Activated B cell treated with CpG ODN at 0.5 μM for 24 hours (primary cell): ENCODE measurements at places on chromosomes 13 and 19.
A peak's percentile ranks its signal among the peaks of the same experiment; 100 is the strongest.

DNA sequence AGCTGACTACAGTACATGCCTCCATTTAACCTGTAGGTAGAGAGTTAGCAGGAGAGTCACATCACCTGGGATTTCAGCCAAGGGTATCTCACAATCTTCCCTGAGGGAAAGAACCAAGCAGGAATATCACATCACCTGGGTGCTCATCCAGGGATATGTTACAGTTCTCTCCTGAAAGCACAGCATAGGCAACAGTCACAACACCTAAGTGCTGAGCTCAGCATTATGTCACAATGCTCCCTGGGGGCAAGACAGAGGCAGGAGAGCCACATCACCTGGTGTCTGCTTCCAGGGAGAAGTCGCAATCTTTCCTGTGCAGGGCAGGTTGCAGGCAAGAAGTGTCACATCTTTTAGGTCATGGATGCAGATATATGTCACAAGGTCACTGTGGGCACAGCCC lies 9.4 kb upstream of the ZNF91 start:
- no peak for DNase-seq

GRCh38 chr13:95385798-95386197 lies 84.5 kb upstream of the ABCC4 start:
- DNase-seq: no peak

DNA sequence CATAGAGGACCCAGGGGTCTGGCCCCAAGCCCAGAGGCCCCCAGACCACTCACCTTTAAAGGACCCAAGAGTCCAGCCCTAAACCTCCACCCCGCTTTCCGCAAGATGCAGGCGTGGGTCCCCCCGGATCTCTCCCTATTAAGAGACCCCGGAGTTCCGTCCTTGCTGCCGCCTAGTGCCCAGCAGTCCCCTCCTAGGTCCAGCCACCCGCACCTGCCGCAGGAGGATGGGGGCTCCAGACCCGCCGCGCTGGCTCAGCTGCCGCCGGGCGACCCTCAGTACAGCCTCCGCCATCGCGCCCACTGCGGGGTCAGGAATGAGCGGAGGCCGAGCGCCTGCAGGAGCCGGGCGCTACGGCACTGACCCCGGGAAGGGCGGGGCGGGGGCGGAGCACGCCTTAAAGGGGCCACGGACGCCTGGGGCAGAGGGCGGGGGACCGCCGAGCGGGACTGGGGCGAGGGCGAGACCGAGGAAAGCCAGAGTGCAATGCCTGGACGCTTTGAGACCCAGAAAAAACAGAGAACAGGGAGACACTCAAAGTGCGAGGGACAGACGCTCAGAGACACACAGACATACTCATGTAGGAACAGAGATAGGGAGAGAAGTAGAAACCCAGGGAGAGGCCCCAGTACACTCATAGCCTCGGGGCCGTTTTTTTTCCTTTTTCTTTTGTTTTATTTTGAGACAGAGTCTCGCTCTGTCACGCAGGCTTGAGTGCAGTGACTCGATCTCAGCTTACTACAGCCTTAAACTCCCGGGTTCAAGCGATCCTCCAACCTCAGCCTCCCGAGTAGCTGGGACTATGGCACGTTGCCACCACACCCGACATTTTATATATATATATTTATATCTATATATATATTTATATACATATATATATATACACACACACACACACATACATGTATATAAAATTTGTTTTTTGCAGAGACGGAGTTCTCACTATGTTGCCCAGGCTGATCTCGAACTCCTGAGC lies at the start of gene ETHE1:
TSS of gene ETHE1 (minus strand) at position 318 of the 976 bp plus-strand sequence. CDS start at position 294, 24 bp downstream.
- DNase-seq: peak; percentile 76

DNA sequence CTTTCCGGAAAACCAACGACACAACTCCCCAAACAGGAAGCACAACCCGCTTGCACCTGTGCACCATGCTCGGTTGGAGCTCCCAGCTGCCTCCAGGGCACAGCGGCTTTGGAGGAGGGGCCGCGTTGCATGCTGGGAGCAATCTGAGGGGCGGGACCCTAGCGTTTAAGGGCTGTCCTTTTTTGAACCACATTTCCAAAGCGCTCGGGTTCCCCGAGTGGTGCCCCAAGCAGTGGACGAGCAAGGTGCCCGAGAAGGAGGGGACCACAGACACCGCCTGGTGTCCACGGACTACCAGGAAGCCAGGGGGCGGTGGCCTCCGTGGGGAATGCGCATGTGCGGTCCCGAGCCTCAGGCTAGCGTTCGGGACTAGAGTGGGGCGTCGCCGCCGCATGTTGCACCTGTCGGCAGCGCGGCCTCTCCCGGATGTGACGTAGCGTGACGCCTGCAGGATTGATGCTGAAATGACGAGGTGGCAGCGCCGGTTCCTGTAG lies 11.9 kb upstream of the ZNF57 start:
- peak; percentile 42 for DNase-seq

DNA sequence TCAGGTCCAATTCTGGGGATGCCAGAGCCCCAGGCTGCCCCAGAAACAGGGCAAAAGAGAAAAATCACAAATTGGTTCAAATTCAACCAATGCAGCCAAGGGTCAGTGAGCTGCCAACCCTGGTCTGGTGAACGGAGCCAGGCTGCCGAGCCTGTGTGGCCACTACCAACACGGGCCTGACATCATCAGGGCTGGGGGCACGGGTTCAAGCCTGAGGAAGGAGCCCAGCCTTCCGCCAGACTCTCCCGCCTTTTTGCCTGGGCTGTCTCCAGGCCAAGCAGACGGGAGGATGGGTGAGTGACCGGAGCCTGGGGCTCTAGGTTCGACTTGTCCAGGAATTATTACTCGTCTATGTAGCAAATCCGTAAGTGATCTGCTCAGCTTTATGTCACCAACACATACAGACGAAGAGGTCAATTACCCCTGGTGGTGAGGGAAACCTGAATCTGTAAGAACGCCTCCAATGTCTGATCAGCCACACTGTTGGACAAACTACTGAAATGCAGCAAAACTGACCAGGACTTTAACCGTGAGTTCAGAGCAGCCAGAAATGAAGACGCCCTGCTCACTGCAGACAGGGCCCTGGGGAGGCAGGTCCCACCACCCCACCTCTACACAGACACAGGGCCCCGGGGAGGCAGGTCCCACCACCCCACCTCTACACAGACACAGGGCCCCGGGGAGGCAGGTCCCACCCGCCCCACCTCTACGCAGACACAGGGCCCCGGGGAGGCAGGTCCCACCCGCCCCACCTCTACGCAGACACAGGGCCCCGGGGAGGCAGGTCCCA lies 31.8 kb downstream of the RAB20 start:
- DNase-seq: no peak

- no peak for DNase-seq
Measured at GRCh38 chr19:17536955-17537354, 18.5 kb upstream of the COLGALT1 start.

- peak; percentile 45 for DNase-seq
Measured at GRCh38 chr19:19540064-19540714, 2.1 kb downstream of the CILP2 start.

DNA sequence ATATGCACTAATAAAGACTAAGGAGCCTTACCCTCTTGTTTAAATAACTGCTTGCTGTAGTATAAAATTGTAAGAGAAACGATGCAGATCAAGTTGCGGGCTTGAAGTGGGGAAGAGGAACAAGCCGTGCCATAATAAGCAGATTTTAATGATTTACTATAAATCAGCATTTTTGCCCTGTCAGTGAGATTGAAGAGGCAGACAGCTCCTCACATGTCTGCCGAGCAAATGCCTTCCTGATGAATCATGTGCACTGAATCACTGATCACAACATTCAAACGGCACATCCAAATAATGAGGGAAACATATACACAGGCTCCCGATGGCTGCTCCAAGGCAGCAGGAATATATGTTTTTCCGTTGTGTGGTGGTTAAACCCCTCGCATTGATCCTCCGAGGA lies 282.9 kb downstream of the TSHZ3 start:
- no peak for DNase-seq

DNA sequence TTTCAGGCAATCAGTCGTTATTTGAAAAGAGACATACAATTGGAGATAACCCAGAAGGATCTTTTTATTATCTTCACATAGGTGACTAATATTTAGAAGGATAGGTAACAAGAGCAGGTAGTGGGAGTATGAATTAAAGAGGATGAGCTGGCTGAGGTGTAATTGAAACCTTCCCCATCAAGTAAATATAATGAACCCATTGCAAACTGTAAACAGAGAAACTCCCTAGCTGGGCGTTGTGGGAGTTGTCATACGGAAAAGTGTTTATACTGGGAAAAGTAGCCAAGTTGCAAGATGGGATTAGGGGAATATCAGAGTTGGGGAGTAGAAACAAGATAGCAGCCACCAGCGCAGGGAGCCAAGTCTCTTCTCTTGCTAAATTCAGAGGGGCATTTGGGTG lies 448.4 kb downstream of the COG6 start:
- DNase-seq: no peak
